ENCODE measurements at places on chromosomes 12 and 14. TPM values are rescaled to one million over a fixed set of nuclear protein-coding genes. Genes with fewer than 3 reads are reported as not detected.
A peak's percentile ranks its signal among the peaks of the same experiment; 100 is the strongest.

MBD6 gene
- total RNA-seq, result 110 TPM

HOXC4 gene
- 20.1 TPM for total RNA-seq

GRCh38 chr14:21924479-21924878, 250.9 kb upstream of the OR4E1 start:
- DNase-seq, result peak; percentile 98

CNTN1 gene
- total RNA-seq, result not detected

DNA sequence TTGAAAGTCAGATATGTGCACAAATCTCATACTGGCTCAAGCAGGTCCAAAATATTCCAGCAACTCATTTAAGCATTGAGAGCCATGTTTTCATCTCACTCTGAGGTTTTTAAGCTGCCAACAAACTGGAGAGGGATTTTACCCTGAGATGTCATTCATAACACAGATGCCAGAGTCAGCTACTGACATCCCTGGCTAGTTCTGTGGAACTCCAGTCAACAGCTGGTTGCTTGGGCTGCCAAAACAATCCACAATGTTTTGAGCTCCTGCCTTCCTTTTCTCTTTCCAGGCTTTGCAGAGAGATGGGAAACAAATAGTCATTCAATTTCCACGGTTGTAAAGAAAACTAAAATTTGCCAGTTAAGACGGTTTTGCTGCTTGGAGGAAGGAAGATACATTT, 621.2 kb upstream of the FBXO33 start:
- no peak for DNase-seq

DNA sequence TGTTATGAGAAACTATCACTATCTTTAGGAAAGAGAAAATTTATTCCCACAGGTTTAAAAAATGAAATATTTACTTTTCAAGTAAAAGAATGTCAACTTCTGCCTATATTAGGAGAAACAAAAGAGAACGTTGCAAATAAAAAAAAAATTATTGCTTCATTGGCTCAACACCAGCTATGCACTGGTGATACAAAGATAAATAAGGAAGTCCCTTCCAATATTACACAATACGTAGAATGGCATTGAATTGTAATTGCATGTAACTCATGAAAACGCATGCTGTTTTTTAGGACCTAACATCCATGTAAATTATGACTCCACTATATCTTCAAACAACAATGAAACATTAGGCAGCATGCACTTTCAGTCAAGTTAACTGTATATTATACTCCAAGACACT, 56.4 kb upstream of the RERGL start:
- no peak for DNase-seq

DNA sequence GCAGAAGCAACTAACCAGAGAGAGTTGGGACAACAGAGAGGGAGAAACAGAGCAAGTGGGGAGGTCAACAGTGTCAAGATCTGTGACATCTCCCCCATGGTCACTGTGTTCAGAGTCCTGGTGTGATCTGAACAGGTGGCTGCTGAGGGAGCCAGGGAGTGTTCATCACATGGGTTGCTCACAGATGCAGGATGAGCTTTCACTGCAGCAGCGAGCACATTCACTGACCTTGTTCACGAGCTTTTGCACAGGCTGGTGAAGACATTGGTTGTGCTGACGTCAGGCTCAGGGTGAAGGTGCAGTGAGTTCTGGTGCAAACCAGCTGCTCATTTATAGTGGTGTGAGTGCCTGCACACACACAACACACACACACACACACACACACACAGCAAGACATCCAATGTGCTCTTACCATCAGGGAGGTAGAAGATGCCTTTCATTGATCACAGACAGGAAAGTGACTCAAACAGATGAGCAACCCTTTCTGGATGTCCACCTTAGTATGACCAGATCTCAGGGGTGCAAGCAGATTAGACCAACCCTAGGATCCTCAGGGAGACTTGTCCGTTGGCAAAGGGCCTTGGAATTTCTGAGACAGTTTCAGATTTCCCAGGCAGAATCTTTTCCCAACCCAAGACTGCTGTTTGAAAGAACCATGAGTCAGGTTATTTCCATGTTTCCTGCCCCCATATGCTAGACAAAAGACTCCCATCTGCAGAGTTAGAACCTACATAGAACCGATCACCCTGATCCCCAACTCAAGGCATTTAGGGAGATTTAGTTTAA, 44.3 kb upstream of the OR10AD1 start:
- DNase-seq, result no peak

DNA sequence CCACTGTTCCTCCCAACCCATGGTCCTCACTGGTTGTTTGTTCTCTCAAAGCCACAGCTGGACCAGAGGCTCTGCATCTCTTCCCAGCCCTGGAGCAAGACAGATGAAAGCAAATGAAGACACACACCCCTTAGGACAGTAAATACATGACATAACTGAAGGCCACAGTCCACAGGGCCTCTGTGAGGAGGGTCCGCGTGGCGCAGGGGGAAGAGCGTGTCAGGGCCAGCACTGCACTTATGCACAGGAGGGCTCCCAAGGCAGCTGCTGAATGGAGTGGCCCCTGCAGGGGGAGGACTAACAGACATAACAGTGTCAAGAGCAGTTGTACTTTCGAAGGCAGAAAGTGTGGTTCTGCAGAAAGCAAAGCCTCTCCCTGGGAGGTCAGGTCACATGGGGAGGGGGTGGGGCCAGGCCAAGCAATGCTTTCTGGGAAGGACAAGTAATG, 79.9 kb downstream of the CHGA start:
- DNase-seq, result no peak

DNA sequence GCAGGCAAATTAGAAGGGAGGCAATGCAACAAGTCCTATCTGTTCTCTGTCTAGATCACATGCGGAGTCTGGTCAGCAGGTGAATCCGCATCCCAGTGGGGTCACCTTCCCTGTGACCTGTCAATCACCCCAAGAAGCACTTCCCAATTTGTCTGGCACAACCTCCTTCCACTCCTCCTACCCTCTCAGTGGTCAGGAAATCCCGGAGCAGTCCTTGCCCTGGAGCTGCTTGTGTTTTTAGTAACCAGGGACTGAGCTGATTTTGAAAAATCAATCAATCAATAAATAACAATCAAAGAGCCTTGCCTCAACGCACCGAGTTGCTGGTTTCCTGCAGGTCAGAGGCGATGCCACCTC, 572 bp upstream of the ACSS3 start:
- no peak for DNase-seq
